Prostate gland (tissue), 2 donors: ENCODE measurements at places on chromosomes 2 and 18.
A peak's percentile ranks its signal among the peaks of the same experiment; 100 is the strongest.

DNA sequence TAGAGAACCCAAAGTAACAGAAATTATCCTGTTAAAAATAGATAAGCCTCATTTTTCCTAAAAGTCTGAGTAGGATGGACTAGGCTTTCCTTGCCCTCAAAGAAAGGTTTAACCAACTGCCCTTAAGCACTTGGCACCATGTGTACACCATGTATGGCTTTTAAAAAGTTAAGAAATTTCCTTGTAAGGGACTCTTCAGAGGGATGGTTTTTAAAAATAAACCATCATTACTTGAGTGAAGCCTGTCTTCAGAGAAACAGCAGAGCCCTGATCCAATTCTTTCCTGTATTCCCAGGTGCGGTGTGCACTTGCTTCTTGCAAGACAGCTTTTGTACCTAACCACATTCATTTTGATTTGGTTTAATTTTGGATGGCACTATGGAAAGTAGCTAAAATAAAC lies 1.1 kb upstream of the NEMP2 start:
- DNase-seq = no peak

DNA sequence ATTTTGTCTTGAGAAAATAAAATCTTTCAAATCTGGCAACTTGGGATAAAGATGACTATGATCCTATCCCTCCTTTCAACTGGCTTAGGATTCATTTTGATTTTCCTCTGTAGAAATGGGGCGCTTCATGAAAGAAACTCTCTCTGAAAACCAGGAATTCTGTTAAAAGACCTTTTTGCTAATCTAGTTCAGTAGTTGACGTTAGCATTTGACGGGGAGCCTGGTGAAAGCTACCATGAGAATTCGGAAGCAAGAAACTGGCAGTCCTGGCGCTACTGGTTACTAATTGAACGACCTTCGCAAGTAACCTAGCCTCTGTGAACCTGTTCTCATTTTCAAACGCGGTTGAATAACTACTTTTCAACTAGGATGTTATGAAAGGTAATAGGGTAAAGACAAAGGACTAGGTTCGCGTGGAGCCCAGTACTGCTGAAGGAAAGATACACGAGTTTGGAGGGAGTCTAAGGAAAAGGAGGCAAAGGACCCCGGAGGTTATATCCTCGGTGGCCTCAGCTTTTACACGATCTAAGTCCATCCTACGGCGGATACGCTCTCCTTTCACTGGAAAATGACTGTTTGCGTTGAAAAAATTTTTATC lies 604 bp upstream of the STK11IP start:
- DNase-seq = no peak

DNA sequence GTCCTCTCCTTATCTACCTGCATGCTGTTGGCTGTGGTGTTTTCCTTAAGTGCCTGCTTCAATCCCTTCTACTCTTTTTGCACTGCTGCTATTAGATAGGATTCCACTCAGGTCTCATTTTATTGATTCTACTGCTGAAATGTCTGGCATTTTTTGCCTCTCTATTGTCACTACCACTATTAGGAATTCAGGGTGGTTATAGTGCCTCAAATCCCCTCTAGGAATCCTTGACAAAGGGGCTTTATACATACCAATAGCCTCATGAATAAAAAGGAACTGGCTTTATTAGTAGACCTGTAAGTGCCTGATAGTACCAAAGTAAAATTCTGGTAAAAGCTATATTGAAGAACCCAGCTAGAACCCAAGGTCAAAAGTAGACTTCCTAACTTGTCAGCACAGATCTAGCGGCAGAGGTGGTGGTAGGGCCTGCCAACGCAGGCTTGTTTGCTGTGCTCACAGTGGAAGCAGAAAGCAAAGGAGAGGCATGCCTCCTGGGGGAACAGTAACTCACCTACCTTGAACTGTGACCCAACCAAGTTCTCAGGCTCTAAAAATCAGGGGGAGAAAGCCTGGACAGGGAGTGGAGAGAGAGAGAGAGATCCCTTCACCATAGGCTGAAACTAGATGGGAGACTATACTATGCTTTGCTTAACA lies 200.8 kb downstream of the RAB3GAP1 start:
- no peak for DNase-seq

- no peak for DNase-seq
Observed at GRCh38 chr2:201882353-201883090, 76.2 kb downstream of the CDK15 start.

DNA sequence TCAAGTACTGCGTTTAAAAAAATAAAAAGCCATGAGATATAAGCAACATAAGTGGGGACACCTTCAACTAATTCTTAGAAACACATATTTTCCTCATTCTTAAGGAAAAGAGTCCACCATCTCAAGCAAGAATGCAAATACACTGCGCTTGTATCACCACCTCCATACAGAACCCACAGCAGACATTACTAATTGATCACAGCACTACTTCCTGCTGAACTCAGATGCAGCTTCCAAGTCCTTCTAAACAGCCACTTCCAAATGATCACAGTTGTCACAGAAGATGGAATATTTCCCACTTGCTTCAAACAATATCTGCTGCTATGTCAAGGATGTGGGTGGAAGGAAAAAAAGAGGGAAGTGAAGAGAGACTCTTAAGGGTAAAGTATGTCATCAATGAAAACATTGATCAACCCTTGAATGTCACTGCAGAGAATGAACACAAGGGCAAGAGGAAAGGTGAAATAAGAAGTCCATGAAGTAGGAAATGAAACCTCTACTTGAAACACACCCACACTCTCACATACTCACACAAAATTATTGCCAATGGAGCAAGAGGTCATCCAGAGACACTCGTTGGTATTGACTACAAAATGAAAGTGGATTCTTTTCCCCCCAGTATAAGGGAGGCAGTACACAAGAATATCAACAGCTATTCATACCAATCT lies 22.1 kb downstream of the TGFA start:
- DNase-seq = no peak

- DNase-seq = no peak
Observed at GRCh38 chr18:8005870-8006569, 438.9 kb downstream of the PTPRM start.

DNA sequence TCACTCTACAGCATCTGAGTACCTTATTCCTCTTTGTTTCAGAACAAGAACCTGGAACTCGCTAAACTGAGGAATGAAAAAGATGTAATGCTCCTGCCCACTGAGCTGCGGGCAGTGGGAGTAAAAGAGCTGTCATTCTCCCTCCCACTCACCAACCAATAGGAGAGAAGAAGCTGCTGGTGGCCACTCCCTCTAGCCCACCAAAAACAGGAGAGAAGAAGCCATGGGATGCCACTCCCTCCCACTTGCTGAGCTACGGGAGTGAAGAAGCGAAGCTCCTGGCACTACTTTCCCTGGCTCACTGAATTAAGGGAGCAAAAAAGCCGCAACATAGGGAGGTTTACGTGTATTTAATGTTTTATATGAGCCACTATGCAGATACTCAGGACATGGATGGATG lies 53.7 kb downstream of the RIT2 start:
- DNase-seq = no peak

DNA sequence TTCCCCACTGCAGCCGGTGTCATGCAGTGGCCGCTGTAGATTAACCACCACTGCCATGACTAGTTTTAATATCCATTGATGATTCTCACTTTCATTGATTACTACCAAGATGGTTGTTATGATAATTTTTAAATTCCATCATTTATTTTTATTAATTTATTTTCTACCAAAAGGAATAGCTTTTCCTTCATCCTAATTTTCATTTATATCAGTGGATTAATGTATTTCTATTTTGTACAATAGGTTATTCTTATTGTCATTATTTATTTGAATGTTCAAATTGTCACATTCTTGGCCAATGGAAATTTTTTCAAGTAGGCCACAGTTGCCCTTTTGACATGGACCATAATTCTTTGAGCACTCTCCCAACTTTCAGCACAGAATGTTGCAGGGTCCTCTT lies 374.9 kb upstream of the VWC2L start:
- no peak for DNase-seq

GRCh38 chr2:177471990-177472389 lies 79.4 kb downstream of the AGPS start:
- DNase-seq = no peak

GRCh38 chr18:59612381-59612780 lies 84.8 kb downstream of the CCBE1 start:
- DNase-seq = no peak

DNA sequence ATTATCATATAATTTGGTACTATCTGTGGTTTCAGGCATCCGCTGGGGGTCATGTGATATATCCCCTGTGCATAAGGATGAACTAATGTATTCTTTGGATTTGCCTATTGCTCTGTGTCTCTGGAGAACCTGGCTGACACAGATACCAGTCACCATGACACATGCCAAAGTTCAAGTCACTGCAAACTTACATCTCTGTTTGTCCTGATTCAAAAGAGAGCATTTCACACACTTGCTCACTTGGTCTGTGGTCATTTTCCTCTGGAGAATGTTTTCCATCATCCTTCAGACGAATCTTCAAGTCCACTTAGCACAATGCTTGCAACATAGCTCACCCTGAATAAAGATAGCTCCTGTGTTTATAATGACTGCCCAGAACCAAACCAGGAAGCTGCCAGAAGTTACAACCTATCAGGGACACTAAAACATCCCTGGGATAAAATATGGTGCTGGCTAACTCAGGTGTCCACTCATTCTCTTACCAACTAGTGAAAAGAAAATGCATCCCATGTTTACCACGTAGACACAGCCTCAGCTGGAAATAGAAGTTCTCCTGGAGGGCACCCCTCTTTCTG lies 18.1 kb downstream of the SULT1C3 start:
- DNase-seq = no peak

- DNase-seq = no peak
Observed at GRCh38 chr2:46387886-46388515, 90.8 kb downstream of the EPAS1 start.

GRCh38 chr2:2729246-2729645 lies 398.2 kb upstream of the MYT1L start:
- no peak for DNase-seq

GRCh38 chr2:174012347-174013314 lies 47.5 kb upstream of the SP3 start:
- peak; percentile 62 for DNase-seq

DNA sequence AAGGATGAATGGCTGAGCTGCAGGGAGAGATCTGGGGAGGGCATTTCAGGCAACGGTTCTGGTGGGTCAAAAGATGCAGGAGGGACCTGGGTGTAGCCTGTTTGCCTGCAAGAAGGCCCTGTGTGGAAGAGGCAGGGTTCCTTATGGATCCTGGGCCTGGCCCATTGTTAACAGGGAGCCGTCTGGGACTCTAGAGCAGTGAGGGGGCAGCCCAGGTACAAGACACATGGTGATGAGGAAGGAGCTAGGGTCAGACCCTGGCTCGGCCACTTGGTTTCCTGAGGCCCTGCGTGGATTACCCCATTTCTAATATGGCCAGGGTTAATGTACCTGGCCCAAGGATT lies 124.9 kb downstream of the GLI2 start:
- no peak for DNase-seq

DNA sequence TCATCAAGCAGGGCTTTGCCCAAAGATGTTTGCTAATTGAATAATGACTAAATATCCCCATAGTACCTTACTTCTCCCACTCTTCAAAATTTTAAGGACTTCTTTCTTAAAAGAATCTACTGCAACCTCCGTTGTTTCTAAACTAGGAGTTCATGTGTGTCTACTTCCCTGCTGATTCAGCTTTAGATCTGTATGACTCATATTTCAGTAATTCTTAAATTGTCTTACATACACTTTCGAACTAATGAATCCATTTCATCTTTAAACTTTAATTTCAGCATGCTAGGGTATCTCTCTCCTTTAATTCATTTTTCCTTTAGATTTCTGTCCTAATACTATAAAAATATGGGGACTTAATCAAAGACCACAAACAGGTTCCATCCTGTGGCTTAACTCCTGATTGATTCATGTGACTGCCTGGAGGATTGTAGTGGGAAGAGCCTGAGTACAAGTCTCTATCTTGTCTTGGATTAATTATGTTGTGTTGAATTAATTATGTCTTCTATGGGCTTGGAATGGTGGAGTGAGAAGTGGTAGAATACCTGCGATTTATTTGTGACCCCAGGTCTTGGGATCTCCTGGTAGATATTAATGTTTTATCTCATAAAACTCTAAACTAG lies 24.9 kb upstream of the COL5A2 start:
- DNase-seq = no peak

GRCh38 chr2:160096409-160096808 lies 34.0 kb upstream of the PLA2R1 start:
- DNase-seq = no peak

DNA sequence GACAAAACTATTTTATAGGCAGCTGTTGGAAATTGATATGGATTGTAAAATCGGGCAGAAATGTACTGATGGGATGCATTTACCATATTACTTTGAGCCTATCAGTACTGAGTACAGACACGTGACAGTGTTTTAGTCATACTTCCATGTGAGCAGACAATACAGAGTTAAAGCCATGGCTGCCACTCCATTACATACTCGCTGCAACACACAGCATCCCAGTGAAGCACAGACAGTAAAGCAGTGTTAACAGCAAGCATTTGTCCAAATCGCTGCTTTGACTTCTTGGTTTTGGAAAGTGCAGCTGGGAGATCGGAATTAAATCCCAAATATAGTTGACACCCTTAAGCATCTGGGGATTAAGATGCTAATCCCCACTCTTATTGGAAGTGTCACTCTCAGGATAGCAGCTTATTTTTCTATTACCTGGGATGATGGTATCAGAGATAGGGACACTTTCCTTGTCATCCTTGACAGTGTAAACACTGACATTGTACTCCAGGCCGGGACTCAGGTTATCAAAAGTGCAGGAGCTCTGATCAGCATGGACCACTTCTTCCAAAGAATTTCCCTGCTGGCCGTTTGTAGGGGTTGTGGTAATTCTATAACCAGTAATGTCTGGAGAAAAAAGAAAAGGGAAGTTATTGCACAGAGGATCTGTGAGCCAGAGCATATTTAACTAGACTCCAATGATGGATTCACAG lies 41.6 kb downstream of the FN1 start:
- DNase-seq = no peak

DNA sequence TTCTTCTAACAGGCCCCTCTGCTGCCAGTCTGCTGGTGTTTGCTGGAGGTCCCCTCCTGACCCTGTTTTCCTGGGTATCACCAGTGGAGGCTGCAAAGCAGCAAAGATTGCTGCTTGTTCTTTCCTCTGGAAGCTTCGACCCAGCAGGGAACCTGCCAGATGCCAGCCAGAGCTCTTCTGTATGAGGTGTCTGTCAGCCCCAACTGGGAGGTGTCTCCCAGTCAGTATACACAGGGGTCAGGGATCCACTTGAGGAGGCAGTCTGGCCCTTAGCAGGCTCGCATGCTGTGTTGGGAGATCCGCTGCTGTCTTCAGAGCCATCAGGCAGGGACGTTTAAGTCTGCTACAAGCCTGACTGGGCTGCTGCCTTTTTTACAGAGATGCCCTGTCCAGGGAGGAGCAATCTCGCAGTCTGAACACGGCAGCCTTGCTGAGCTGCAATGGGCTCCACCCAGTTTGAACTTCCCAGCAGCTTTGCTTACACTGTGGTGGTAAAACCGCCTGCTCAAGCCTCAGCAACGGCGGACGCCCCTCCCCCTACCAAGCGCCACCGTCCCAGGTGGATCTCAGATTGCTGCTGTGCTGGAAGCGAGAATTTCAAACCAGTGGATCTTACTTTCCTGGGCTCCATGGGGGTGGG lies 29.9 kb downstream of the CHCHD5 start:
- no peak for DNase-seq

- peak; percentile 36 for DNase-seq
Observed at GRCh38 chr2:234954551-234954992, 2.8 kb downstream of the SH3BP4 start.

- no peak for DNase-seq
Observed at GRCh38 chr2:150882751-150883612, 378.7 kb downstream of the RBM43 start.
